ENCODE measurements at places on chromosomes 16 and 17.

- DNase-seq: no peak
Measured at GRCh38 chr17:83046448-83047181, 32.8 kb upstream of the METRNL start.

GRCh38 chr17:79508291-79508716 is 102.5 kb downstream of the RBFOX3 start:
- no peak for DNase-seq

- DNase-seq: no peak
Measured at GRCh38 chr16:74511961-74512360, 90.7 kb upstream of the CLEC18B start.

- DNase-seq: no peak
Measured at GRCh38 chr17:37844158-37844976, 79.8 kb upstream of the TBC1D3K start.

GRCh38 chr16:4673387-4674046 is 19.8 kb upstream of the NUDT16L1 start:
- no peak for DNase-seq

DNA sequence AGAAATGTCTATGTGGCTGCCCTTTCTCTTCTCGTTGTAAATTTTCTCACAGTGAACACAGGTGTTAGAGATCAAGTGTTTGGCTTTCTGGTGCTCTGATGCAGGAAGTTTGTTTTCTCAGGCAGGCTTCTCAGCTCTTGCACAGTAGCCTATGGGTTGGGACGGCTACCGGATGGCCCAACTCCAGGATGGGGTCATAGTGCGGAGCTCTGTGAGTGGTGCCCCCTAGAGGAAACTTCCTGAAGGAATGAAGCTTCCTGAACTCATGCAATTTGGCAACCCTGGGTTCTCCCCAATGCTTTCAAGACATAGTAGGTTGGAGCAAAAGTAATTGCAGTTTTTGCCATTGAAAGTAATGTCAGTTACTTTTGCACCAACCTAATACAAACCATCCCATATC is 407.5 kb upstream of the HSBP1 start:
- DNase-seq: no peak

- no peak for DNase-seq
Measured at GRCh38 chr17:31672161-31672819, 186.8 kb downstream of the COPRS start.

DNA sequence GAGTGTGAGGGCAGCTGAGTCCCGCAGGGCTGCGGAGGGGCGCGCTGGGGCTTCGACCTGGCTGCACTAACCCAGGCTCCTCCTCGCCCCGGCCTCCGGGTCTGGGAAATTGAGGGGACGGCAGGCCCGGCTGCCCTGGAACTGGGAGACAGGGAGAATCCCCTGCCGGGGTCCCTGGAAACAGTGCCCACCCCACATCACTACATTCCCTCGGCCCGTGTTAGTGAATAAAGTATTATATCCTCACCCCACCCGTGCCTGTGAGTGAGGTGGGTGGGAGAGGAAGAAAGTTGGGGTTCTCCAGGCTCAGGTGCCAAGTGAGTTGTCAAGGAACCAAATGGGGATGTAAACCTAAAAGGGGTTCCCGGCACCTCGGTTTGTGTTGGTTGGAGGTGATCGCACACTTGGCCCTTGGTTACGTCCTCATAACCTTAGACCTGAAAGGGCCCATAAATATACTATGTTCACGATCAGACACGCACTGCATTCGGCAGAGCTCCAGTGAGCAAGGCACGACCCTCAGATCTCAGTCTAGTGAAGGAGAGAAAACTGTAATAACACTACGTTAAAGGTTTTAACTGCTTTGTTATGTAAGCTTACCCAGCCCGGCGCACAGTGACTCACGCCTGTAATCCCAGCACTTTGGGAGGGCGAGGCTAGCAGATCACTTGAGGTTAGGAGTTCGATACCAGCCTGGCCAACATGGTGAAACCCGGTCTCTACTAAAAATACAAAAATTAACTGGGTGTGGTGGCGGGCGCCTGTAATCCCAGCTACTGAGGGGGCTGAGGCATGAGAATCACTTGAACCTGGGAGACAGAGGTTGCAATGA is 11.2 kb downstream of the ZNF771 start:
- DNase-seq: no peak

GRCh38 chr17:7130621-7131422 is 16.2 kb upstream of the ASGR2 start:
- DNase-seq: no peak

DNA sequence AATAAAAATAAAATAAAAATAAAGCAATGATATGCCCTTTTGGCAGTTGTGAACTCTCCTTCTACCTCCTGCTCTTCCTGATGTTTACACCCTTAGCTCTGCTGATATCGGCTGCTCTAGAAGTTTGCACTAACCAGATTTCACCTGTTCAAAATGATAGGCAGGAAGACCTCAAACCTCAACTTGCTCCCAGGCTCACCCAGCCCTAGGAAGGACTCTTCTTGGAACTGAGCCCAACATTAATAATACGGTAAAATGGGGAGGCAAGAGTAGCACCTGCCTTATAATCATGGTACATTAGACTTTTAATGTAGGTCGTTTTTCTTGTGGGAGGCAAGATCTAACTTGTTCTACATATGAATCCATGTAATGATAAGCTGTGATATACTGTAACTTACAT is 61.2 kb upstream of the MED13 start:
- DNase-seq: no peak

GRCh38 chr16:89700649-89701424 is 668 bp downstream of the SPATA2L start:
- DNase-seq: peak; percentile 52

- DNase-seq: no peak
Measured at GRCh38 chr17:19705771-19706770, 10.3 kb downstream of the SLC47A2 start.

GRCh38 chr17:42017866-42018200 is 594 bp upstream of the DNAJC7 start:
- DNase-seq: peak; percentile 49

DNA sequence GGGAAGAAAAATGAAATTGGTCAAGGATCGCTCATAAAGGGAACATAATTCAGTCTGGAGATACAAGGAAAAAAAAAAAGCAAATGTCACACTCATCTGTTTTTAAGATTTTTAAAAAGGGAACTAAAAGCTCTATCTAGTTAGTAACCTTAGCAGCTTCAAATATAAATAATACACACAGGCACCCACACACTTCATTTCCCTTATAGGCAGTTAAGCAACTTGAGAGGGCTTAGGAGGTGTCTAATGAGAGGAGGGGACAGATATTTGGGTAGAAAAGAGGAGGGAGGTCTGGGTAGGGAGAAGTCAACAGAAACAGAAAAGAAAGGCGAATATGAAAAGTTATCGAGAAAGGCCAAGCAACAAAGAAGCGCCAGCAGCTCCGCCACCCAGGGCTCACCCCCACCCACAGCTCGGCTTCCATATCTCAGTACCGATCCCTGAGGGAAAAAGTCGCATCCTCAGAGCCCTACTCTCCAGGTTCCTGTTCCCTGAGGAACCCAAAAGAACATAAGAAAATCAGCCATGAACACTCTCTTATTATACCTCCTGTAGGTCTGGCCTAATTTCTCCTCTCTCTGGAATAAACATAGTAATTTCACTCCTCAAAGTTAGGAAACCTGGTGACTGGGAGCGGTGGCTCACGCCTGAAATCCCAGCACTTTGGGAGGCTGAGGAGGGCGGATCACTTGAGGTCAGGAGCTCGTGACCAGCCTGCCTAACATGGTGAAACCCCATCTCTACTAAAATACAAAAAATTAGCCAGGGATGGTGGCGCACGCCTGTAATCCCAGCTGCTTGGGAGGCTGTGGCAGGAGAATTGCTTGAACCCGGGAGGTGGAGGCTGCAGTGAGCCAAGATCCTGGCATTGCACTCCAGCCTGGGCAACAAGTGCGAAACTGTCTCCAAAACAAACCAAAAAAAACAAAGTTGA is 69.6 kb upstream of the RCVRN start:
- no peak for DNase-seq

DNA sequence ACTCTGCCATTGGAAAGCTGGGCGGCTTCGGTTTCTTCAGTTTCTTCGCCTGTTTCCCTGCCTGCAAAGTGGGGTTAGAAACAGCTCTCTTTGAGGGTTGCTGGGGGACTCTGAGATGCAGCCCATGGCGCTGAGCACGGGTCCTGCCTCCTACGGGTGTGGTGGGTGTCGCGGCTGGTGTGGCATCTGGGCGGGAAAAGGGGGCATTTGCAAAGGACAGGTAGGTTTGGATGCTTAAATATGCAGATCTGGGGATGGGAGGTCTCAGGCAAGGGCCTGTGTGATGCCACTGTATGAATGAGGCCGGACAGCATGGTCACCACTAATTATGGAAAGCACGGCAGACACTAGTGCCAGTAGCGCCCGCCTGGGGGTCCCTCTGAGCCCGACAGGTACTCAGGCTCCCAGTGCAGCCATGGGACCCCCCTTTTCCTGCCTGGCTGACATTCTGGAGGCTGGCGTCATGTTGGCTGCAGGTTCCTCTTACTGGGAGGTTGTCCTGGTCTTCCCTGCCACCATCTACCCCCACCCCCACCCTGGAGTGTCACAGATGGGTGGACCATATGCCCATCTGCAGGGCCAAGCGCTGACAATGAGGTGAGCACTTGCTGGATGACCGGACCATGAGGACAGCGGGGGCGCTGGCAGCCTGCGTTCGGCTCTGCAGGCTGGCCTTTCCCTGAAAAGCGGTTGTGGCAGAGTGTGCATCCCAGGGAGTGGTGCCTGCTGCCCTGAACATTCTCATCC is 237.7 kb downstream of the SEC14L1 start:
- DNase-seq: no peak

DNA sequence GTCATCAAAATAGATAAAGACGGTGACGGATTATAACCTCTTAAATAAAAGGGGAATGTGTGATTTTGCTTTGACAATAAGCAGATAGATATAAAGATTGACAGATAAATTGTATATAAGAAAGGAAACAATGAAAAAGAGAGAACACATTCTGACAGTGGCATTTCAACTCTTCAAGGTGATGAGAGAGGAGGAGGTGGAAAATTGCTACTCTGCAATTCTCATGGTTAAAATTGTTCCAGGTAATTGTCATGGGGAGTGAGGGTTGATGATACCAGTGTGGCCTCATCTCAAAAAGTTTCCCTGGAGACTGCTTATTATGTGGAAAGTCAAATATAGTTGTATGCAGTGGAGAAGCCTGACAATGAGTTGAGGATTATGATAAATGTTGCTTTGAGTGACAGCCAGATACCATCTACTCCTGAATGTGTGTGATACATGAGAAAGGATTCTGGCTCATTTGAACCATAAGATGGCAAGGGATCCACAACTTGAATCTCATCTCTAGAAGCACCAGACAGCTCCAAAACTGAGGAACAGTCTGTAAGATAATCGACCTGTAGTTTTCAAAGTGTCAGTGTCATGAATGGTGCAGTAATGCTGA is 1290.6 kb upstream of the CDH8 start:
- DNase-seq: no peak

DNA sequence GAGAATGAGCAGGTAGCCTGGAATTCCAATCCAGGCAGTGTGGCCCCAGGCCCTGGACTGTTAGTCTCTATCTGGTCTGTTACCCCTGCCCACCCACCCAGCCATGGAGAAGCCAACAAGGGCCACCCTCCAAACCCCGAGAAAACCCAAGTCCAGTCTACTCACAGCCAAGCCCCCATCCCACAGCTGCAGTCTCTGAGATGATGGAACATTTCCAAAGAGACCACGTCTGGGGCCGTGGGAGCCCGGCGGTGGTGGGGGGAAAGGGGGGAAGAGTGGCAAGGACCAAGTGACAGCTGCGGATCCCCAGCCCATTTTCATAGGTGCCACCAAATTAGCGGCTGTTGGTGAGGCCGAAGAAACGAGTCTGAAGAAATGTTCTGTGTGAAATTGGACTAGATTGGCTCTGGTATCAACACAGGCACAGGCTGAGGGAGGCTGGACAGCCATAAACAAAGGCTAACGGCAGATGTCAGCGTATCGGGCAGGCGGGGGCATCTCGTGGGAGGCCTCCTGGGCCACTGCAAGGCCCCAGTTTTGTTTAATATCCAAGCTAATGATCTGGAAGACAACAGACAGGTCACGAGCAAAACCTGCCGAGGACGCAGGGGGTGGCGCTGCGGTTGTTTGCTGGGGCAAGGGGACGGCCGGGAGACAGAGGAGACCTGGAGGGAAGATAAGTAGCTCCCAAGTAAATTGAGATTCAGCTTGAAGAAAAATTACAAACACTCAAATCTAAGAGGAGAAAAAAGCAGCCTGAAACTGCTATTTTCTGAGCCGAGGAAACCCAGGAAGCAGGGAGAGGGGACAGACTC is 53.4 kb downstream of the RBFOX3 start:
- no peak for DNase-seq

DNA sequence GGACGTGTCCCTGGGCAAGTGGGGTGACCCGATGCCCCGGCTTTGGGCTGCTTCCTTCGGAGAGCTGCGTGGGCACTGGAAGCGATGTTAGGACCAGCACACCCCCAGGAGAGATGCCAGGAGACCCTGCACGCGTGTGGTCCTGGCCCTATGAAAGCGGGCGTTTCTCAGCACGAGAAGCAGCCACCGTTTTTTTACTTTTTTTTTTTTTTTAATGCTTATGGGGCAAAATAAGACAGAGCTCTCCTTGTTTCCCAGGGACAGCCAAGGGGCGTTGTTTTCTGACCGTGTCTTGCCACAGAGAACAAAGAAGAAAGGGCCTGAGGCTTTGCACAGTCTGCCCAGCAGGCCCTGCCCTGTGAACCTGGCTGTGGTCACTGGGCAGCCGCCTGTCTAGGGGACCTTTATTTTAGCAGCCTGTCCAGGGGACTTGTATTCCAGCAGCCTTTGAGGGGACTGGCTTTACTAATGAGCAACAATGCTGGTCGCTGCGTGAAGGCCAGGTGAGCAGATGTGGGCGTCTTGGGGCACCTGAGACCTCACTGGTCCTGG is 996 bp downstream of the SLC25A10 start:
- DNase-seq: no peak

DNA sequence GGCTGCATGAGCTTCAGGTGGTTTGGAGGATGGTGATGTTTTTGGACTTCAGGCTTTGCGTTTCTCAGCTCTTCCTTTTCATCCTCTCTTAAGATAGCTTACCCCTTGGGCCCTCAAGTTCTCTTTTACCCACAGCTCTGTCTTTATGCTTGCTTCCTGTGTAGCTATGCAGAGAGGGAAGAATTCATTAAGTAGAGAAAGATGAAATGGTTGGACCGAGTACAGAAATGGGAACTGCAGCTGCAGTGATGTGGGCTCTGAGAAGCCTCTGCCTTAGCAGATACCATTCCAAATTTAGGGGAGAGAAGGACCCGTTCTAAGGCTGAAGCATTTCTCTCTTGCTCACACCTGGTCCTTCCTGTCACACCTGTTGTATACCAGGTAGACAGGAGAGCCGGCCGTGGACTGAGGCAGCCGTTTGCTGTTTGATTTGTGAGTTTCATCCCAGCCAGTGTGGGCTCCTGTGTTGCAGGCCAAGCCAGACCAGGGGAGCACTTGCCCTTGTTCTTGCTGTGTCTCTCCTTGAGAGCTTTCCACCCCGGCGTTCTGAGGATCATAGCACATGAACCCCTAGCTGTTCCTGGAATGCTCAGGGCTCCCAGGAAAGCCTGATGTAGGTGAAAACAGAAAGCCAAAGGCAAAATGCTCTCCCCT is 392.7 kb downstream of the CPPED1 start:
- DNase-seq: no peak

- no peak for DNase-seq
Measured at GRCh38 chr17:79760197-79760906, 17.6 kb upstream of the CBX2 start.

GRCh38 chr17:63120406-63120805 is 154.4 kb downstream of the TANC2 start:
- DNase-seq: no peak
